Posterior vena cava (tissue), 2 donors: ENCODE measurements at places on chromosomes 7 and 10.

DNA sequence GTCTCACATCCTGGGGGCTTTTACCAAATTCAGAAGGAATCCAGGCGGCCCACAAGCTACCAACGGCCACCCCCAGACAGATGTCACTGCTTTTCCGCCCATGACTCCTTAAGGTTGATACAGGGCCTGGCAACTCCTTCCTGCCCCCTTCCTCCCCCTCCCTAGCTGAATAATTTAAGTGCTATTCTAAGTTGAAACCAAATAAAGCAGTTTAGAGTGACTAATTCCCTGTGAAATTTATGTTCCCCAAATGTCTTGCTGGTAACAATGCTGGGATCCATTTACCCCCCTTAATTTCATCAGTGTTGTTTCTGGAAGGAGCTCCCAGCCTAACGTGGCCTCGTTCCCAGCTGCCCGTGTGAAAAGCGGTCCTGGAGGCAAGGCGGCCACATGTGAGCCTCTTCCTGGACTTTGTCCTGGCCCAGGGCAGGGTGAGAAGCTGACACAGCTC lies 109.6 kb downstream of the TMEM130 start:
- DNase-seq: no peak

DNA sequence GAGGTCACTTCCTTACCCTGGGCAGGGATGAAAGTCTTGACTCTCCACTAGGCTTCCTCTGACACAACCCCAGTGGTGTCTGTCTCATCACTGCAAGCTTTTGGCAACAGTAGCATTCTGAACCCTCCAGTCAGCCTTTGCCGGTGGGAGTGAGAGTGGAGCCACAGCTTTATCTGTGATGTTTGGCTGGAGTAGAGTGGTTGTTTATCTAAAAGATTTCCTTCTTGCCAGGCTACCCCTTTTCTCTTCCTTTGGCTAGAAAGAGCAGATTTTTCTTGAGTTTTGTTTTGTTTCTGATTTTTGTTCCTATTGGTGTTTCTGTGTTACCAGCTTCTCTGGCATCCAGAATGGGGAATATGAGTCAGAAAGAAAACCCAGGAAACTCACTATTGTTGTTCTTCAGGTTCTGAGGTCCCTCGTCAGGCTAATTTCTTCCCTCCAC lies 98.9 kb upstream of the KIF5B start:
- DNase-seq: no peak

DNA sequence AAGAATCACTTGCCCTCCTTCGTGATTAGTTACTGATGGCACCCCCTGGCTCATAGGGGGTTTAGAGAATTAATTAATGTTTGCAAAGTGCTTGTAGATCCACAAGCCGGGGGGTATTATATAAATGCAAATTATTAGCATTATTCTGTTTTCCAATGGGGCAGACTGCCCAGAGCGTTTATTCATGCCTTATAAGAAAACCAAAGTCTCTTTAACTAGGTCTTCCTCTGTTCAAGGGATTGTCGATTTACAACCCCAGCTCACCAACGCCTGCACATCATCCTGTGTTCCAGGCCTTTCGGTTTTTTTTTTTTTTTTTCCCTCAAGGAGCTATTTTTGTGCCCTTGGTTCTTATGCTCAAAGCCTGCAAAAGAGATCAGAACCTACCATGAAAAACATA lies 630.7 kb downstream of the PARD3 start:
- no peak for DNase-seq

GRCh38 chr7:132080967-132081668 lies 495.2 kb downstream of the PLXNA4 start:
- no peak for DNase-seq
